ENCODE measurements at places on chromosomes 4 and X.

GRCh38 chr4:152858934-152859333, 77.2 kb upstream of the FHDC1 start:
- no peak for DNase-seq

- no peak for DNase-seq
These were observed 571 bp upstream of the EDA start for GRCh38 chrX:69615342-69615741.

DNA sequence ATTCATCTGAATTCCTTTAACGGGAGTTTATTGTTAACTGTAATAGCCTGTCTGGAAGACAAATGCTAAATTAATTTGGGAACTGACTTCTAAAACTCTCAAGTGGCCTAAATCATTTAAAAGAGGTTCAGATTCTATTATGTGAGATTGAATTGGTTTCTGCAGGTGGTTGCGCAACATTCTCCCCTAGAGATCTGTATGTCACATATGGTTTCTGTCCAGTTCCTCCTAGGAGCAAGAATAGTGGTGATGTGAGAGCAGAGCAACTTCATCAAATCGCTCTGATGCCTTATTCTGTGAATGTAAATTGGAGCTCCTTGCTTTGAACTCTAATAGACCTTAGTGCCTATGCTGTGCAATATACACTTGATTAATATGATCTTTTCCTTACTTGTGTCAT, 144.6 kb upstream of the GPR101 start:
- no peak for DNase-seq

GRCh38 chr4:152528060-152528459, 7.8 kb downstream of the FBXW7 start:
- no peak for DNase-seq

DNA sequence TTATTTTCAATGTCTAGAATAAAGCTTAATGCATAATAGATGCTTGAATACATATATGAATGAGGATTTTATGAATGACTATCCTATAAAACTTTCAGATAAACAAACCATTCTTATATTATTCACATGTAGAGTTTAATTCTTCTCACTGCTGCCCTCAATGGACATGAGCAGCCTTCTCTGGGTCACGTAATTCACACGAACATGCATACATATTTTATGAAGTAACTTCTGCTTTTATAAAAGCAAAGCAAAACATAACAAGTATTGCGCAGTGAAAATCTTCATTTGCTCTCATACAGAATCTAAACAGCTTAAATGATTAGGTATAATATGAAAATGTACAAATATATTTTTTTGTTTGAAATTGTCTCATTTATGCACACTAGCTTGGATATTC, 116.7 kb downstream of the TMA16 start:
- DNase-seq, result no peak

- no peak for DNase-seq
These were observed 7.6 kb downstream of the SEPTIN11 start for GRCh38 chr4:76957004-76957738.

DNA sequence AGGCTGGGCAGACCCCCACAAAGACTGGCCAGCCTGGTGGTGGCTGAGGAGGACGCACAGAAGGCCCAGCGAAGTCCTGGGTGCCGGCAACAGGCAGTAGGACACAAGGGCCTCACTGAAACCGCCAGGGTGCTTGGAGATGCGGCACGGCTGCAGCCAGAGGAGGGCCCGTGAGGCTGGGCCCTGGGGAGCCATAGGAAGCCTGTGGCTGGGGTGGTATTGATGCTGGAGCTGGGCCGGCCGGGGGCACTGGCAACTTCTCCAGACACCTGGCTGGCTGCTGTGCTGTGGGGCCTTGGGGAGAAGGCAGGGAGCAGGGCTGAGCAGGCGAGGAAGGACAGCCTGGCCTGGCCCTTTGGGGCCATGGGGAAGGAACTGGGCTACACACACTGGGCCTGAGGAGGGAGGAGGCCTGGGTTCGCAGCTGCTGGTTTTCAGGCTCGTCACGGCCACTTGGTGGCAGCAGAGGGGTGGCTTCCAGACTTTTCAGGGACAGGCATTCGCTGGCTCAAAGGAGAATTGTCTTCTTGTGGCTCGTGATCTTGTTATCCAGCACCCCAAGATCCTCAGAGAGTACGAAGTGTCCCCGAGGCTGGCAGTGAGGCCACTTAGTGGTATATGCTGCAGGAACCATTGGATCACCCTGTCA, 37.2 kb downstream of the ATP2B3 start:
- DNase-seq, result peak; percentile 65

DNA sequence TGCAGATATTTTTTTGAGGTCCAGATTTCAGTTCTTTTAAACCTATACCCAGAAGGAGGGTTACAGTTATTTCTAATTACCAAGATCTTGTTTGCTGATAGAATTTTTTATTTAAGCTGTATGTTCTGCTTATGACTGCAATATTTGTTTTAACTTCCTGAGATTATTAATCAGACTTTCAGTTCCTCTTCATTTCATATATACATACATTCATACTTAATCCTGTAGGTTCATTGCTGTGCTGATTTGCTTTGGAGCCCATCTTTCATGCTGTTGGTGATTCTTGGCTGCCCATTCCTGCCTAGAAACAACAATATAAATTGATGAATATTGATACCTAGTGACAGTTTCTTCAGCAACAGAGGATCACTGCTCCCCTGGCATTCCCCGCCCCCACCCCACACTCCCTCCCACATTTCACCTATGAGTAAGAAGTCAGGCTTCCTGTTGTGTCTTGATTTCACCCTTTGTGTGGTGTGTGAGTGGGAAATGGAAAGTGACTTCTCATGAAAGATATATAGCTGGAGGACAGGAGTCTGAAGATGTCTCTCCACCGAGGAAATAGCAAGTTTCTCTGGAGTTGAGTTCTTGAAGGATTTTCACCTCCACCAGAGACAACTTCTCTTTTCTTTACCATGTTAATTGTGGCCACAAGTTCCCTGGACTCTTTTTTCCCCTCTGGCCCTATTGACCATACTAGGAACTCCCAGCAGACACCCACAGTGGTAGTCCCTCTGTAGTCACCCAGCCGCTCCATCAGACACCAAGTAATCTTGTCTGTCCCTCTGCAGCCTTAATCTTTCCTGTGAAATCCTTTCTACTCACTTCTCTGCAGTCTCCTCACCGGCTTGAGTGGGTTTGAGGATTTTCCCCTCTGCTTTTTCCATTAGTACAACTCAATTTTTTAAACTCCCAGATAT, 118.4 kb downstream of the ASB9 start:
- no peak for DNase-seq

- DNase-seq, result no peak
These were observed 18.4 kb downstream of the IQSEC2 start for GRCh38 chrX:53262918-53263394.

DNA sequence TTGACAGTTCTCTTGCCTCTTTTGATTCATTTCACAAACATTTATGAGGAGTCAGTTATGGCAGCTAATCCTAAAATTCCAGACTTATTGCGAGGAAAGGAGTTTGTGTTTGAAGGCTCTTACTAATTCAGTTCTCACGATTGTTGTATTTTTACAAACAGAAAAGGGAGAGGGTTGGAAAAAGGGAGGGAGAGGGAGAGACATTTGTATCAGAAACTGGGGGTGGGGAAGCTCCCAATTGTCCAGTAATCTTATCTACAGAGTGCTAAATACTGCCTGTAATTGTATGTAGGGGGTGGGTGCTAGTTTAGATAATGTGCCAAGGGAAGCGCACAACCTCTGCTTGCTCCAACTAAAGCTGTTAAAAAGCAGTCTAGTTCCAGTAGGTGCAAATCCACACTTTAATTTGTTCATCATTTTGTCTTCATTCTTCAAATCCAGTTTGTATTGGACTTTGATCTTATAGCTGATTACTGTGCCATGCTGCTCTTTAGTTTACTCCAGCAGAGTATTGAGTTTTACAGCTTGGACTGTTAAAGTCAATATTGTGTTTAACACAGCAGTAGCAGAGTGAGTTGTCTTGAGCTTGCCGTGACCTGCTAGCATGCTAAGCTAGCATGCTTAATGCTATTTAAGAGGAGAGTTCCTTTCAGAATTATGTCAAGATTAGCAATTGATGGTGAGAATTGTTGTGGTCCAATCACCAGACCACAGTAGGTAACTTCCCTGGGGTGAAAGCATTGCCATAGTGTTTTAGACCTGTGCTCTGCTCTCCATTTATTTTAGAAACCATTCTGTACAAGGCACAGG, 13.9 kb downstream of the FNIP2 start:
- DNase-seq, result no peak

DNA sequence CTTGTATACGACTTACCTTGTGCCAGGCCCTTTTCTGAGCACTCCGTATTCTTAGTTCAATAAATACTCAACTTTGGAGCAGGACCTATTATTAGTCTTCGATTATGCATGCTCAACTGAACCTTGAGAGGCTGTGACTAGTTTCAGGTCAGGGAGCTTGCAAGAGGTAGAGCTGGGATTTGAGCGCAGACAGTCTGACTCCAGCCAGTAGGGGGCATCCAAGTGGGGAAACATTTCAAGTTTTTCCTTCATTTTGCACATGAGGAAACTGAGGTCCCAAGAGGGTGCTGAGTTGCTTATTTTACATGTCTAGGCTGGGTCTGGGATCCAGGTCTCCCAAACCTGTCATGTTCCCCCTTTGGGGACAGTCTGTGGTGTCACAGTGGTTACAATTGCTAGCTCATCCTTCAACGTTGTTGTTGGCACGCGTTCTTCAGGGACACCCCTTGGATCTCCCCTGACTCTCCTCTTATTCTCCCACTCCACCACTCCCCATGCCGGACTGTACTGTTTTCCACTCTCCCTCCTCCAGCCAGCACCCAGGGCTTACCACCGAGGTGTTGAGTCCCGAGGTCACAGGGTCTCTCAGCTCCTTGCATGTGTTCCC, 6.7 kb upstream of the PRICKLE3 start:
- DNase-seq, result no peak

GRCh38 chrX:67288156-67288555, 255.7 kb upstream of the AR start:
- no peak for DNase-seq

DNA sequence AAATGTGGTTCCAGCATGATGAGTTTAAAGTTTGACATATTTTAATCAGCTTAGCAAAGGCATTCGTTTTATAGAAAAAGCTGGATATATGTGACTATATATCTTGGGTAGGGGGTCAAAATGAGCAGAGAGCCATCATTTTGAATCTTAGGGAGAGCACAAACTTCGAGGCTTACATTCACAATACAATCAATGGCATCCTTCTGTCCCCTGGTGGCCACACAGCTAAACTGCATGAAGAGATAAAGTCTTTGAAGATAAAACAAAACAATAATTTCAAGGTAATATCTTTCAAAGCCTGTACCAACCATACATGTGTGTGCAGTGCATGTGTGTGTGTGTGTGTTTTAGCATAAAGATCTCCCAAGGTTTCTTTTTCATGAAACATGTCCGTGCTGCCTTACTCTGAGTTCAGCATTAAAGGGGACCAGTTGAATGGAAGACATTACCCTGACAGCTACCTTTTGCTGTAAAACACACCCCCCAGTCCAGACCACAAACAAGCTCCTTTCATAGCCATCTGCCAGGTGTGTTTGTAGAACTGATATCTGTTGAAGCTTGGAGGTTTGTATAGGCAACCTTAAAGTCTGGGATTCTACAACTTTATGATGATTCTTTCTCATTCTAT, 22.0 kb downstream of the DYNLT3 start:
- no peak for DNase-seq

DNA sequence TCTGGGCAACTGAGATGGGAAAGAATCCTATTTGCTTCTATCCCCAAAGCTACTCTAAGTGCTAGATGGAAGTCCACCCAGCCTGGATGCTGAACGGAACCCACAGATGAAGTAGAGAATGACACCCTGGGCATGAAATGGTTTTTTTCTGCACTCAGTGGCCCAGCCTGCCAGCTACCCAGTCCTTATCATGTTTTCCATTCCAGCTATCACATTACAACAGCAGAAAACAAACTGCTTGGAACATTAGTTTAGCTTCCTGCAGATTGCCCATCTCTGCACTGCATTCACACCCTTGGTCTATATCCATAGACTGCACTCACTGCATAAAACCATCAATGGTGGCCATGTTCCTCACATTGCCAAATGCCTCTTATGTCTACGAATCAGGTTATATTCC, 79.1 kb downstream of the NYX start:
- no peak for DNase-seq

DNA sequence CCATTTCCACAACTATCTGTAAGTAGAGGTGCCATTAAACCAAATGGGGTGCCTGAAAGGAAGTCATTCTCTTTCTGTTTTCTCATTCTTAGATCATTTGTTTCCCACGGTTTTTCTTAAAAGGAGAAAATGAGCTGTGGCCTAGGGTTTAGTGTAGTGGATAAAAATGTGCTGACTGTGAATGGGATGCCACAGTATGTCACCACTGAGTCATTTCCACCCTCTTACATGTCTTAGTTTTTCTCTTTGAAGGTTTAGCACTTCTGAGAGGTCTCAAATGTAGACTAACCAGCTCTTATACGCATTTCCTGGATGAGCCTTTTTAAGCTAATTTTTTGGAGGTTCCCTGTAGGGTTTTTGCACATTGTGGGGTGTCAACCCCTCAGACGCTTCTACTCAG, 244.5 kb upstream of the SPANXN1 start:
- no peak for DNase-seq

GRCh38 chrX:133005042-133005441, 46.6 kb upstream of the HS6ST2 start:
- no peak for DNase-seq

GRCh38 chrX:56761167-56761566, 32.1 kb downstream of the NBDY start:
- DNase-seq, result no peak

DNA sequence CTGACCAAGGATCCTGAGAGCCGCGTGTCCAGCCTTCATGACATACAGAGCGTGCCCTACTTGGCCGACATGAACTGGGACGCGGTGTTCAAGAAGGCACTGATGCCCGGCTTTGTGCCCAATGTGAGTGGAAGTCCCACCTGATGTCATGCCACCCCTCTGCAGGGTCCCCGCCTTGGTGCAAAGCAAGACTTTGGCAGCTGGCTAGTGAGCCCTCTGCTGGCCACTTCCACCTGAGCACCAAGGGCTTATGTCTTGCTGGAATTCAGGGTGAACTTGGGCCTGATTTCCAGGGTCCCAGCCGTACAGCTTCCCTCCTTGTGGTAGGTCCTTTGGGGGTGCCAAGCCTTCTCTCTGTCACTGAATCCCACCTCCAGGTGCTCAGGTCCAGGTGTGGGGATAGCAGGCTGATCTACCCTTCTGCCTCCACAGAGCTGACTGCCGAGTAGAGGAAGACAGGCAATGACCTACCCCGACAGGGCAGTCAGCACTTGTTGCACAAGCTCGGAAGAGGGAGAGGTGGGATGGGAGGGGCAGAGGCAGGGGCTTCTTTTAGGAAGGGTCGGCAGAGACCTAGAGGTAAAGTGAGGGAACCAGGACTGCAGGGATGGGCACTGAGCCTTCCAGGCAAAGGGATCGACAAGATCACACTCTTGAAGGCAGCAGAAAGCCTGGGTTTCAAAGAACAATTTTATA, 248.1 kb downstream of the EVC2 start:
- DNase-seq, result no peak

GRCh38 chr4:125573368-125573767, 258.6 kb downstream of the FAT4 start:
- DNase-seq, result no peak

Measured in GM19239 (cell line).